ENCODE measurements at places on chromosomes 7 and 10.

GRCh38 chr10:26093229-26093628 is 123.3 kb upstream of the GAD2 start:
- DNase-seq, result no peak

DNA sequence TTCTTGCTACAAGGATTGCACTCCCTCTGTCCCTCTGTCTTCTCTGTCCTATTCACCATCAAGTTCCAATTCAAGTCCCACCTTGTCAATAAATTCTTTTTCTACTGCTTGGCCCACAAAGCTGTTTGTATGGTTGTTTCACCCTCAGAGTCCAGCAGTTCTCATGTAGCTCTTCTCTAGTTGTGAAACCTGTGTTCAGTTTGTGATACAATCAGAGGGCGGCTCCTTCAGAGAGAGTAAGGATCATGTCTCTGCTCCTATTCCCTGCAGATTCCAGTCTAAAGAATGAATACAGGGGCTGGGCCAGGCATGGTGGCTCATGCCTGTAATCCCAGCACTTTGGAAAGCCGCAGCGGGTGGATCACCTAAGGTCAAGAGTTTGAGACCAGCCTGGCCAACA is 126.6 kb upstream of the BET1 start:
- no peak for DNase-seq

GRCh38 chr10:24727786-24728185 is 4.1 kb upstream of the ARHGAP21 start:
- DNase-seq, result peak; percentile 18

GRCh38 chr7:48421357-48421756 is 250.1 kb downstream of the ABCA13 start:
- no peak for DNase-seq

GRCh38 chr10:88850712-88851111 is 932 bp downstream of the ANKRD22 start:
- DNase-seq, result no peak

GRCh38 chr10:68330852-68331454 is 911 bp upstream of the HNRNPH3 start:
- no peak for DNase-seq

GRCh38 chr7:21960922-21961321 is 15.2 kb upstream of the CDCA7L start:
- no peak for DNase-seq

- no peak for DNase-seq
Observed at GRCh38 chr7:113161050-113161449, 42.7 kb upstream of the SMIM30 start.

DNA sequence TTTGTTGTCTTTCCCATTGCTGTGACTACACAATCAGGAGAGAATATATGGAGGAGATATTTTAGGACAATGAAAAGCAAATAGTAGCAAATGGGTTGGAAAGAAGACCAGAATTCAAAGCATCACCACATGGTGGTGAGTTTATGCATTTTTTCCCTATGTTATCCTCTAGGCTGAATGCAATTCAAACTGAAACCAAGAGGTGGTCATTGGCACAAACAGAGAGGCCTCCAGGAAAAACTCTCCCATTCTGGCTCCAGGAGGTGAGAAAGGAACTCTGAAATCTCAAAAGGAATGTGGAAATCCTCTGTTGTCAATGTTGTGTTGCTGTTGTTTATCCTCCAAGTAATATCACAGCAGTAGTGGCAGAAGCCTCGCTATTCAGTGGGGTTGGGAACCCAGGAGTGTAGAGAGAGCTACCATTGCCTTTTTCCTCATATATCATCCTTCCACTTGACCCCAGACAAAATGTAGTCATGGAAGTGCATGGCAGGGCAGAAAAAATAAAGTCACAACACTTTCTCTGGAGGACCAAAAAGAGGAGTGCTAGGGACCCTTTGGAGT is 819.1 kb downstream of the GRID1 start:
- DNase-seq, result no peak

DNA sequence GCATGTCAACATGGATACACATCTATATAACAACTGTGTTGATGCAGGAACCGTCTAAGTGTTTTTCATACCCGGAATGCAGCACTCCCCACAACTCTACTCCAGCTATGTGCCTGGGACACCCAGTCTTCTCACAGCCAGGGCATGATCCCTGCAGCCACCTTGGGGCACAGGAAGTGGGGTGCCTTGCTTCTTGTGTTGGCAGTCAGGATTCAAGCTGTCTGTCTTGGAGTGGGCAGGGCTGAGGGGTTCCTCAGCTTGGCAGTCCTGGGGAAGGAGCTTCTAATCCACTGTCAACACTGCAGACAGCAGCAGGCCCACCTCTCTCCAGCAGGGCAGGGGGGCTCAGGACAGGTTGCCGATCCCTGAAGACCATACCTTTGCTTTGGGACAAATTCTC is 41.3 kb downstream of the DRGX start:
- DNase-seq, result no peak

GRCh38 chr10:82251222-82251906 is 376.4 kb downstream of the NRG3 start:
- DNase-seq, result no peak

GRCh38 chr7:29371472-29371871 is 176.9 kb downstream of the CHN2 start:
- no peak for DNase-seq
